Omental fat pad (tissue), 4 donors: ENCODE measurements at places on chromosomes 1 and 21.

DNA sequence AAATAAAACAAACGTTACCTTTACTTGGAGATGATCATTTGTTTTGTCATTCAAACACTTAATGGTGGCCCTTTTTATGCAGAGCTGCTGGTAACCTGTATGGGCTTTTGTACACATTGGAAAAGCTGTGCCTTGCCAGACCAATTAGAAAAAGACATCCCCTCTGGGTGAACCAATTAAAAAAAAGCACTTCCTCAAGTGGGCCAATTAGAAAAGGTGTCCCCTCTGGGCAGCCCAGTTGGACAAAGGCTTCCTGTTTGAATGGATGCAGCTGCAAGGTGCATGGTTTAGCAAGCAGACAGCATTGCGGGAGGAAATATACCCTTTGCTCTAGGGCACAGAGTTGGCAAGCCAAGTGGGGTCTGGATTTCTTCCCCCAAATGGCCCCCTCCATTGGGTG lies 21.6 kb downstream of the HUNK start:
- no peak for DNase-seq

GRCh38 chr21:27070861-27071670 lies 104.2 kb upstream of the ADAMTS5 start:
- no peak for DNase-seq

- no peak for DNase-seq
Measured at GRCh38 chr1:79945391-79945790, 938.9 kb upstream of the ADGRL4 start.

GRCh38 chr1:170518185-170518834 lies 13.7 kb upstream of the GORAB start:
- DNase-seq = no peak

DNA sequence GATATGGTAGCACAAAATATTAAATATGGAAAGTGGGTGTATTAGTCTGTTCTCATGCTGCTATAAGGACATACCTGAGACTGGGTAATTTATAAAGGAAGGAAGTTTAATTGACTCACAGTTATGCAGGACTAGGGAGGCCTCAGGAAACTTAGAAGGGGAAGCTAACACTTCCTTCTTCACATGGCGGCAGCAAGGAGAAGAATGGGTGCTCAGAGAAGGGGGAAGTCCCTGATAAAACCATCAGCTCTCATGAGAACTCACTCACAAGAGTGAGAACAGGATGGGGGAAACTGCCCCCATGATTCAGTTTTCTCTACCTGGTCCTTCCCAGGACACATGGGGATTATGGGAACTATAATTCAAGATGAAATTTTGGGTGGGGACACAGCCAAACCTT lies 15.8 kb upstream of the BACE2 start:
- DNase-seq = no peak

- DNase-seq = no peak
Measured at GRCh38 chr1:30984165-30984889, 75.8 kb upstream of the SDC3 start.

DNA sequence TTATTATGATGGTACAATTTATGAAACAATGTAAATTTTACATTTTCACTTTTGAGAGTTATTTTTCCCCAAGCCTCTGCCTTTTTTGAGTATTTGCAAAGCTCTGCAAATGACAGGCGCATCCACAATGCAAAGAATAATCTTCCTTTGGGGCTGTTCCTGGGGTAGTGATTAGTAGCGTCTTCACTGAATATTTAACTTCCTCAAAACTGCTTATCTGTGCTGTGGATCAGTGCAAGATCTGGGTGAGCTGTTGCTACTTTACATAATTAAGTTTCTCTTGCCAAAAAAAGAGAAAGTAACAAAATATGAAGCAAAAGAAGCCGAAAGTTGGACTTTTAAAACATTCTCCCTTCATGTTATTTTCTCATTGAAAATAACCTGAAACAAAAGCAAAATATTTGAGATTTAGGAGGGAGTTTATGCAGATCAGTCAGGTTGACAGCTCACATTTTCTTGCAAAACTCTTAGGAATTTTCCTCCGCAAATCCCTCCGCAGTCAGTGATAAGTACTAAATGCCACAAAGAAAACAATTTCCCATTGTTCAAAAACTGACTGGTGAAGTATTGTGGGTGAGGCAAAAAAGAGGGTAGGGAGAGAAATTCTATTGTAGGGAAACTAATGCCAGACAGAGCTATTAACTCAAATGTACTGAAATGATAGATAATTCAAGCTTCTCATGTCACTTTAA lies 276.4 kb upstream of the B3GALT2 start:
- no peak for DNase-seq

GRCh38 chr1:216194721-216195120 lies 228.5 kb downstream of the USH2A start:
- no peak for DNase-seq

DNA sequence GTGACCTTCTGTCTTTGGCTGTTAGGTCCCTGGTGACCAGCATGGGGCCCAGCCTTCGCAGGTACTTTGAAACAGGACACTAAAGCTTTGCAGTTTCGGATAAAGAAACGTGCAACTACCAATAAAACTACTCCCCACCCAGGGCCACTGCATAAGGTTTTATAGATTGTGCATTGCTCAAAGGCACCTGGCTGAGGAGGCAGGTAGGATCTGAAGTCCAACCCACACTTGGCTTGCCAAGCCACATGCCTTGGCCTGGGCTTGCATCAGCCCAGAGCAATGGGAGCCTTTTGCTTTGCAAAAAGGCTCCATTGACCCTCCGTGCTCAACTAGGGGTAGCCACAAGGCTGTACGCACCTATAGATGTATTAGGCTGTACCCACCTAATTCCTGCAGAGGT lies 84.4 kb upstream of the SYT6 start:
- no peak for DNase-seq

DNA sequence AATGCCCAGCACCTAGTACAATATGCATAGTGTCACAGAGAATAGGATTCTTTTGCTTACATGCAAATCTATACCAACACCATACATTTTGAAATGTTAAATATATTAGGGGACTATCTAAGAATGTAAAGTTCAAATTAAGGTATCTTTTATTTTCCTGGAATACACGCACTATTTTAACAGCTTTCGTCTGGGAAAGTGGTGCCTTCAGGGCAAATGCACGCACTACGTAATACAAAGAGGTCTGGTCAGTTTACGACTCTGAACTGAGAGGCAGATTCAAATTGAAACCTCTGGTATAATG lies 931 bp downstream of the FUBP1 start:
- DNase-seq = no peak

- DNase-seq = no peak
Measured at GRCh38 chr1:184462155-184462554, 75.3 kb downstream of the C1orf21 start.

GRCh38 chr1:111789666-111790316 lies 34.1 kb downstream of the DDX20 start:
- no peak for DNase-seq

DNA sequence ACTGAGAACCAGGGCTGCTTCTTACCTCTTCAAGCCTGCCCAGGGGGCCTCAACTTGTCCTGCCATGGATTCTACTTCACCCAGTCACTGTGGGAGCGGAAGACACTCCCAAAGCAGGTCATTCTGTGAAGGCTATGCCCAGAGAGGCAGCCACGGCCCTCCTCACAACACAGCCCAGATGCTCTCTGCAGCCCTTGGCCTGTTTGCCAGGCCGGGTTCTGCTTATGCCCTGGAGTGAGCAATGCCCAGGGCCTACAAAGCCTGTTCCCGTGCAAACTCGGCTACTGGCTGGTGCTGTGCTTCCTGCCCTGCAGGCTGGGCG lies 33.8 kb upstream of the SLC30A1 start:
- DNase-seq = no peak

- DNase-seq = no peak
Measured at GRCh38 chr1:161962091-161962887, 61.4 kb downstream of the OLFML2B start.

DNA sequence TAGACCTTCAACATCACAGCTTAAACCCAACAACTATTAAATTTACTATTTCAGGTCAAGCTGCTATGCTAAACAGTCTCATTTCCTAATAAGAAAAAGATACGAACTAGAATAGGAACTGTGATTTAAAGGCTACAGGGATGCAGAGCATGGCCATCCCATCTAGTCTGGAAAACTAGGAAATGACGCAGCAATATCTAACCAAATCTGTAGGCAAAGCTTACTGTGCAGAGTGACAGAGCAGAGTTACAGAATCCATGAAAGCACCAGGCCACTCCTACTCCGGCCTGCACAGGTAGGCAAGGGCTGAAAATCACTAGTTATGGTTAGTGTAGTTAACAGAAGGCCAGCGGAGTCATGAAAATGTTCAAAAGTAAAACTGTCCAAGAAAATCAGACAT lies 2.1 kb downstream of the HLCS start:
- no peak for DNase-seq

DNA sequence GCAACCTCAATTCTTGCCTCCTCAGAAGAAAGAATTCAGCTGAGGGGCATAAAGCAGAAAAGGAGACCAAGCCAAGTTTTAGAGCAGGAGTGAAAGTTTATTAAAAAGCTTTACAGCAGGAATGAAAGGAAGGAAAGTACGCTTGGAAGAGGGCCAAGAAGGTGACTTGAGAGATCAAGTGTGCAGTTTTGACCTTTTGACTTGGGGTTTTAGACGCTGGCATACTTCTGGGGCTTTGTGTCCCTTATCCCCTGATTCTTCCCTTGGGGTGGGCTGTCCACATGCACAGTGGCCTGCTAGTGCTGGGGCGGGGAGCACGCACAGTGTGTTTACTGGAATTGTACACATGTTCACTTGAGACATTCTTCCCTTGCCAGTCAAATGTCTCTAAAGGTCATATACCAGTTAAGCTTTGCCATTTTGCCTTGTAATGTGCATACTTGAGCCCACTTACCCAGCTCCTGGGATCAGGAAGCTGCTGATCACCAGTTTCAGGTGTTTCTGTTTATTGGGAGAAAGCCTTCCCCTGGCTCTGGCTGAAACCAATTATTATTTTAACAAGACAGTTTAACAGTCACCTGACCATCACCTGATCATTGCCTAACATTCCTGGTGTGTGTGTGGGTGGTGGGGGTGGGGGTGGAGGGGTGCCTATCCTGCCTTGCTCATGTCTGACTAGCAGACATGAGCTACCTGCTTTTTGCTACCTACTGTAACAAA lies 36.2 kb downstream of the UTP25 start:
- DNase-seq = no peak

DNA sequence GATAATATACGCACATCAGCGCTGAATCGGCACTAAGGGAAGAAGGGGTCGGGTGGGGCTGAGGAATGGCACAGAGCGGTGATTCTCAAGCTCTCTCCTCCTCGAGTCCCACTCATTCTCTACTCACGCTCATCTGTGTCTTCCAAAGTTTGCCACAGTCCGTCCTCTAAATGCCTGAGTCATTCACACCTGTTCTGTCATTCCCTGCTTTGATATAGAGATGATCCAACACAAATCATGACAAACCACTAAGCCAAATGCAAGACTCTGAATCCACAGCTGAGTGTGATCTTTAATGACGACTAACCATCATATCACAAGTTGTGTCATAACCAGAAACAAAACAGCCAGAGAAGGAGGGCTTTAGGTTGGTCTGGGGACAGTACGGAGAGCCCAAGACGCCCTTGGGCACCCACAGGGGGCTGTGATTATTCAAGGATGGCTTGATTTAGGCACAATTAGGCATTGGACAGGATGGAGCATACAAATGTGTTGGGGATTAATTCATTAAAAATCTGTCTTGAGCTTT lies 501.5 kb downstream of the KIF26B start:
- DNase-seq = no peak

- no peak for DNase-seq
Measured at GRCh38 chr21:38350684-38351083, 93.9 kb downstream of the KCNJ15 start.

DNA sequence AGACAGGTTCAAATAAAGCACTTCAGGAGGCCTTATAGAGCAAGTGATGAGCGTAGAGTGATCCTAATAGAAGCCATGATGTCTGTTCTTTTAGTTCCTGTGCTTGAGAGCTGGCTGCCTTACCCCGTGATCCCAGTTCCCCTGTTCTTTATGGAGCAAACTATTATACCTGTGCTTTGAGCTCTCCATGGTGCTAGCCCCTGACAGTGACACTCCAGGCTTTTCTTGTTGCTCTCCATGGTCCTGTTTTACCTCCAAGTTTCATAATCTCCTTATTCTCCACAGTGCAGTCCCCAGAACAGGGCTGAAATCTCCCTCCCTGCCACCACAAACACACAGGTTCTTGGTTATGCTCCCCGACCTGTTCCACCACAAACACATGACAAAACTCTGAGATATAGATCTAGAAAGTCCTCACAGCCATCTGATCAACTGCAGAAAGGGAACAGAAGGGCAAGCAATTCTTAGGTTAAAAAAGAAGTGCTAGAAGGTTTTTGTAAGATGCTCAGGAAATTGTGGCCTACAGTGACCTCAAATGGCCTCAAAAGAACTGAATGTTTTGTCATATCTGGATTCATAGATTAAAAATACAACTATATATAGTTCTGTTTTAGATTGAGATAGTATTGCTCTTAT lies 6.0 kb downstream of the CADM3 start:
- no peak for DNase-seq

DNA sequence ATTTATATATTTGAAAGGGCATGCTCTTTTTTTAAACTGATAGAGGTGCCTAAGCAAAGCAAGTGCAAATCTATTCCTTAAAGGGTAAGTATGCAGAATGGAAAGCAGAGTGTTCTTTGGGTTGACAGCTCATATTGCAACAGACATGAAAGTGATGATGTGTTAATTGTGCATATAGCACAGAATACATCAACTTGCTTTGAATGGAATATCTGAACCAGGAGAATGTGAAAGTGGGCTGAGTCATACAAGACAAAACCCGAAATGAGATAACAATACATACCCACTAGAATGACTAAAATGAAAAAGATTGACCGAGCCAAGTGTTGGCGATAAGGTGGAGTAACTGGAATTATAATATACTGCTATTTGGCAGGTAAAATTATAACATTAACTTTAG lies 4.3 kb downstream of the CR1 start:
- no peak for DNase-seq

GRCh38 chr1:198848649-198849048 lies 209.8 kb downstream of the PTPRC start:
- DNase-seq = no peak

DNA sequence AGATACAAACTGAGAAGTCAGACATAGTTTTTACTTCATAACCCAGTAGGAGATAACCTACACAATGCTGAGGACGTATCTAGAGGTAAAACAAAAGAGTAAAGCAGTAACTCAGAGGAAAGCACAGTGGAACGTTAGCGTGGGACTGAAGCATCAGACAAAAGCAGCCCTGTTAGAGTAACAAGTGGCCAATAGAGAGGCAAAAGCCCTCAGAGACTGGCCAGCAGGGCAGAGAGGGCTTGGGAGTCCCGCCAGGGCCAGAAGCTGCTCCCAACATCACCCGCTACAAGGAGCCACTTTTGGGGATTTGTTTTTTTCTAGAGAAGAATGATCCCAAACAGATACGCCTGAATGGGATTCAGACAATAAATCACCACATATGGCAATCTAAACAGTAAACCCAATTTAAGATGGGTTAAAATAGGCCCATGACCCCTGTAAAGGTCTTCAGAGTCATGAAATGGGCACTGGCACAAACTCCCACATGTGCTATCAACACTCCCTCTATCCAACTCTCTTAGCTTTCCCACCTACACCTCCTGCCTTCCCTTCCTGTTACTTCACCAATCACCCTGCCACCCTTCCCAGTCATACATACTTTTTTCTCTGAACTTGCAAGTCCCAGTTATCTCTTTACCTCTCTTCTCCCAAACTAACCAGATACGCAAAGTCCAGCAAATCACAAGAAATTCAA lies 17.2 kb downstream of the TADA1 start:
- DNase-seq = no peak

GRCh38 chr1:201383647-201384405 lies 6.3 kb upstream of the TNNT2 start:
- DNase-seq = no peak
